ENCODE measurements at places on chromosomes 3 and 15. TPM values are rescaled to one million over a fixed set of nuclear protein-coding genes. Genes with fewer than 3 reads are reported as not detected.

The ERICH6 gene
- not detected for total RNA-seq

GRCh38 chr3:8843347-8843746, 73.9 kb upstream of the OXTR start:
- DNase-seq: no peak

The OTOL1 gene
- not detected for total RNA-seq

GRCh38 chr3:17038900-17039553, 154.3 kb downstream of the PLCL2 start:
- DNase-seq: peak; percentile 4

The KCNMB3 gene
- 0.38 TPM for total RNA-seq

All from GM23248 (cell line).